Neural progenitor cell (in vitro differentiated cells): ENCODE measurements at places on chromosomes 3 and 15. TPM values are rescaled to one million over a fixed set of nuclear protein-coding genes. Genes with fewer than 3 reads are reported as not detected.

The CLN6 gene
- 24.4 and 41.9 TPM in 2 replicates for total RNA-seq

The ZNF662 gene
- total RNA-seq, result not detected in 2 replicates

The TGFBR2 gene
- 5.8 and 7.3 TPM in 2 replicates for total RNA-seq

The CDC25A gene
- 51.8 and 74.1 TPM in 2 replicates for total RNA-seq

The ADAMTS17 gene
- total RNA-seq, result 1.1 and 1.5 TPM in 2 replicates

The ZNF860 gene
- 0.22 and 0.43 TPM in 2 replicates for total RNA-seq

The PIK3CA gene
- total RNA-seq, result 14.1 and 24.5 TPM in 2 replicates

The U2SURP gene
- 148 and 232 TPM in 2 replicates for total RNA-seq

The CCDC9B gene
- total RNA-seq, result 0.25 TPM in 1 of 2 replicates, not detected in the other

The CHST13 gene
- total RNA-seq, result 0.09 and 0.34 TPM in 2 replicates

The PLSCR4 gene
- total RNA-seq, result 0.71 and 1.0 TPM in 2 replicates

The NRROS gene
- total RNA-seq, result 0.58 and 1.7 TPM in 2 replicates

GRCh38 chr3:37770336-37770735, 91.3 kb upstream of the CTDSPL start:
- no peaks in the 10 kb centered on the region for H3K27me3 ChIP-seq
- H3K36me3 ChIP-seq, result no peaks in the 10 kb centered on the region

DNA sequence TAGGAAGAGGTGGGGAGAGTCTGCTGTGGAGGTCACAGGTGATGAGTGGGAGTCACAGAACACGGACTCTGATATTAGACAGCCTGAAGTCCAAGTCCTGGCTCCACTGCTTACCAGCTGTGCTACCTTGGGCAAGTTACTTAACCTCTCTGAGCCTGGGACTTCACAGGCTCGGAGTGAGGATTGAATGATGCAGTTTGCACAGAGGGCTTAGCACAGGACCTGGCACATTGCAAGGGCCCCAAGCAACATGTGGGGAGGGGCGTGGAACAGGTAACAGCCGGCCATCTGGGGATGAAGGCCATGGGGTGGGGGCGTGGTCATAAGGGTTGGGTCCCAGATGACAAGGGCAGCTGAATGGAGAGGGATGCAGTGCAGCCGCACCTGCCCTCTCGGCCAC, 4.3 kb upstream of the ITIH3 start:
- no peak overlapping the region for H3K27ac ChIP-seq
- no peaks in the 10 kb centered on the region for H3K27me3 ChIP-seq
- no peak for DNase-seq
- H3K36me3 ChIP-seq, result no peaks in the 10 kb centered on the region

DNA sequence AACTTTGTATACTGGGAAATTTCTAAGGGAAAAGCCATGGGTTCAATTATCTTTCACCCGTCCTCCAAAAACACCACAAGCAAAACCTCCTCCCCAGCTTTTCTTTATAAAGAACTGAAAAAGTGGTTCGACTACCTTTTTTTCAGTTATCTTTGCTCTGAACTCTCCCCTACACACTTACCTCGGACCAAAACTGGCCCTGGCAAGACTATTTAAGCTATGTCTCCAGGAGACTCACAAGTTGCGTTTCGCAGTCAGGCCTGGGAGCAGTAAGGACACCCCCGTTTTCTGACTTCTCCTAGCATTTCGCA, 645 bp downstream of the COPS2 start:
- H3K4me3 ChIP-seq, result peak overlapping the region; percentile 96
- no peak for DNase-seq
- H3K4me1 ChIP-seq, result peaks cover 18% of the 10 kb centered on the region
- no peaks in the 10 kb centered on the region for H3K27me3 ChIP-seq
- no peaks in the 10 kb centered on the region for H3K36me3 ChIP-seq

- no peaks in the 10 kb centered on the region for H3K4me1 ChIP-seq
- no peak overlapping the region for H3K27ac ChIP-seq
- no peak for DNase-seq
- no peaks in the 10 kb centered on the region for H3K36me3 ChIP-seq
- no peak overlapping the region for H3K4me3 ChIP-seq
Measured at GRCh38 chr3:42504334-42505127, 2.1 kb downstream of the VIPR1 start.

- no peaks in the 10 kb centered on the region for H3K27me3 ChIP-seq
- H3K4me3 ChIP-seq, result no peak overlapping the region
- no peak overlapping the region for H3K27ac ChIP-seq
- peak; percentile 14 for DNase-seq
- H3K4me1 ChIP-seq, result peaks cover 10% of the 10 kb centered on the region
- H3K36me3 ChIP-seq, result no peaks in the 10 kb centered on the region
Measured at GRCh38 chr15:64507293-64507802, 47.0 kb downstream of the ZNF609 start.

GRCh38 chr3:175546115-175546514, 687.0 kb downstream of the NAALADL2 start:
- H3K27ac ChIP-seq, result no peak overlapping the region
- no peak overlapping the region for H3K4me3 ChIP-seq
- no peaks in the 10 kb centered on the region for H3K4me1 ChIP-seq
- no peaks in the 10 kb centered on the region for H3K27me3 ChIP-seq

- peak; percentile 4 for DNase-seq
- H3K36me3 ChIP-seq, result peaks cover 5% of the 10 kb centered on the region
- no peak overlapping the region for H3K27ac ChIP-seq
Measured at GRCh38 chr15:85691350-85692240, 103.1 kb downstream of the KLHL25 start.

DNA sequence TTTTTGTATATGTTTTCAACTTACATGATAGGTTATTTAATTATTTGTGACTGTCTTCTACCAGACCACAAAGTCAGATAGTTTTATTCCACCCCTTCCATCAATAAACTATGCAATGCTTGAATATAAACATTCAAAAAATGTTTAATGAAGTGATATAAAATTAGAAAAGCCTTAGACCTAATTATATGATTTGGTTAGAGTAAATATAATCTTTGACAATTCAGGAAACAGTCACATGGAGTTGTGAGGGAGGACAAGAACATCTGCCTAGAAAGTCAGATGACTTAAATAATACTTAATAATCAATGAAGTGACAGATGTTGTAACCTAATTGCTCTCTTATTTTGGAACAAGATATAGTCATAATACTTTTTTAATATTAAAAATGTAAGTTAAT, 710.3 kb downstream of the ZBBX start:
- H3K4me1 ChIP-seq, result no peaks in the 10 kb centered on the region
- DNase-seq, result no peak
- no peak overlapping the region for H3K4me3 ChIP-seq
- no peaks in the 10 kb centered on the region for H3K27me3 ChIP-seq
- no peak overlapping the region for H3K27ac ChIP-seq
- no peaks in the 10 kb centered on the region for H3K36me3 ChIP-seq

DNA sequence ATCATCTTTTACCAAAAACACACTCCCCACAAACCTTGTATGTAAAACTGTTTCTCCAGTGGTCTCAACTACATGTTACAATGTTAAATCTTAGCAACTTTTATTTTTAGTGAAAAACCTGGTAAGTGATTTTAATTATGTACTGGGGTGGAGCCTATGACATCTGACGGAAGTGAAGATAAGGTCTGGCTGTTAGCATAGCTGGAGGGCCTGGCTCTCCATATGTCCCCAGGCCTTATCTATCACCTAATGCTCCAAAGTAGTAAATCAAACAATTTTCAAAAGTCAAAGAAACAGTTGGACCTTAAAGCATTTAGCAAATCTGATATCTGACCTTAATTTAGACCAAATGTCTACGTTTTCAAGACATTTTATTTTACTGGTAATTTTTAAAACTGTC, 173.6 kb upstream of the SMAD3 start:
- H3K27me3 ChIP-seq, result no peaks in the 10 kb centered on the region
- H3K4me3 ChIP-seq, result no peak overlapping the region
- no peaks in the 10 kb centered on the region for H3K4me1 ChIP-seq
- DNase-seq, result no peak

GRCh38 chr3:110965976-110966375, 105.6 kb upstream of the NECTIN3 start:
- no peaks in the 10 kb centered on the region for H3K36me3 ChIP-seq
- no peaks in the 10 kb centered on the region for H3K4me1 ChIP-seq
- no peak overlapping the region for H3K4me3 ChIP-seq
- no peaks in the 10 kb centered on the region for H3K27me3 ChIP-seq
- DNase-seq, result no peak

- H3K27ac ChIP-seq, result no peak overlapping the region
- DNase-seq, result no peak
- H3K4me3 ChIP-seq, result no peak overlapping the region
- H3K36me3 ChIP-seq, result no peaks in the 10 kb centered on the region
- no peaks in the 10 kb centered on the region for H3K27me3 ChIP-seq
Measured at GRCh38 chr3:74173090-74173489, 441.4 kb downstream of the CNTN3 start.

DNA sequence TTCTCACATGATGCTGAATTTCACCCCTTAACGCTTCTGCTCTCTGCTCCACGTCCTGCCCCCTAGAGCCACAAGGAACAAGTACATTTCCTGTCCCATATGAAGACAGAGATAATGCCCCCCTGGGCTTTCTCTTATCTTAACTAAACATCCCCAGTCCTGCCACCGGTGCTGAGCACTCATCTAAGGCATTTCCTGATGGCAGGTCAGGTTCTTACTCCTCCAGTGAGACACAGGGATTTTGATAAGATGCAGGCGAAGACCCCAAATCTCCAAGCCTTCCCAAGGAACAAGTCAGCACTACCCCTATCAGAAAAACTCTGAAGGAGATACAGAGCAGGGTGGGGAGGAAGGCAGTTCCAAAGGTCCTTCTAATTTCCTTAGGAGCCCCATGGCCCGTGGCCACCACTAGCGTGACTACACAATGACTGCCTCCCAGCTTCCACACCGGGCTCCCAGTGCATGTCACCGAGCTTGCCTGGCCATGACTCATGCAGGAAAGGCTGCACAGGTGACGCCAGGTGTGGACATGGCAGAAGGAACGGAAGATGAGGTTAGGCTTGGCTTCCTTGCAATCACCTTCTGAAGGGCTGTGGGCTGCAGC, 152.9 kb downstream of the XXYLT1 start:
- H3K4me1 ChIP-seq, result peaks cover 15% of the 10 kb centered on the region
- no peaks in the 10 kb centered on the region for H3K27me3 ChIP-seq

- no peak overlapping the region for H3K27ac ChIP-seq
- no peak for DNase-seq
- no peaks in the 10 kb centered on the region for H3K36me3 ChIP-seq
- H3K4me1 ChIP-seq, result no peaks in the 10 kb centered on the region
Measured at GRCh38 chr3:124950026-124950425, 15.5 kb upstream of the MUC13 start.

- no peaks in the 10 kb centered on the region for H3K27me3 ChIP-seq
- no peaks in the 10 kb centered on the region for H3K36me3 ChIP-seq
- DNase-seq, result peak; percentile 54
- no peak overlapping the region for H3K4me3 ChIP-seq
Measured at GRCh38 chr3:54931182-54931581, 3.3 kb upstream of the LRTM1 start.

DNA sequence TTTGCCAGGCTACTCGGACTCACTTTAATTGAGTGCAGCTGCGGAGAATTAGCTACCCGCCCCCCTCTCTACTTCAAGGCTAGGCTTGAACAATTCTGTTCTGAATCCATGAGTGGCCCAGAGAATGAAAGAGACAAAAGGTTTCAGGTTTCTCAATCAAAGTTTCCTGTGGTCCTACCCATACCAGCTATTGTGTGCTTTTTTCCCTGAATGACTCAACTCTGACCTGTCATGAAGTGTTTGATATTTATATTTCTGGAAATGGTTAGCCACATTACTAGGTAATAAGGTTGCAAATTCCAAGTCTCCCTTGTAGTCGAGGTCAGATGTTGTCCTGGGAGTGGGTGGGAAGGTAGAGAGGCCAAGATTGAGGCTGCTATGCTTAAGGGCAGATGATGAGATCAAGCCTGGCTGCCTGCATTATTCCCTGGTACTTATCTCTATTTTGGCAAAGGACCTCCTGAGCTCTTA, 392.7 kb upstream of the TBL1XR1 start:
- H3K27ac ChIP-seq, result no peak overlapping the region
- DNase-seq, result peak; percentile 80
- peaks cover 27% of the 10 kb centered on the region for H3K4me1 ChIP-seq
- no peak overlapping the region for H3K4me3 ChIP-seq
